T follicular helper cell (primary cell): ENCODE measurements at places on chromosomes 2 and 18.

- DNase-seq: peak; percentile 28
Observed at GRCh38 chr2:157777427-157777826, 98.7 kb downstream of the ACVR1 start.

DNA sequence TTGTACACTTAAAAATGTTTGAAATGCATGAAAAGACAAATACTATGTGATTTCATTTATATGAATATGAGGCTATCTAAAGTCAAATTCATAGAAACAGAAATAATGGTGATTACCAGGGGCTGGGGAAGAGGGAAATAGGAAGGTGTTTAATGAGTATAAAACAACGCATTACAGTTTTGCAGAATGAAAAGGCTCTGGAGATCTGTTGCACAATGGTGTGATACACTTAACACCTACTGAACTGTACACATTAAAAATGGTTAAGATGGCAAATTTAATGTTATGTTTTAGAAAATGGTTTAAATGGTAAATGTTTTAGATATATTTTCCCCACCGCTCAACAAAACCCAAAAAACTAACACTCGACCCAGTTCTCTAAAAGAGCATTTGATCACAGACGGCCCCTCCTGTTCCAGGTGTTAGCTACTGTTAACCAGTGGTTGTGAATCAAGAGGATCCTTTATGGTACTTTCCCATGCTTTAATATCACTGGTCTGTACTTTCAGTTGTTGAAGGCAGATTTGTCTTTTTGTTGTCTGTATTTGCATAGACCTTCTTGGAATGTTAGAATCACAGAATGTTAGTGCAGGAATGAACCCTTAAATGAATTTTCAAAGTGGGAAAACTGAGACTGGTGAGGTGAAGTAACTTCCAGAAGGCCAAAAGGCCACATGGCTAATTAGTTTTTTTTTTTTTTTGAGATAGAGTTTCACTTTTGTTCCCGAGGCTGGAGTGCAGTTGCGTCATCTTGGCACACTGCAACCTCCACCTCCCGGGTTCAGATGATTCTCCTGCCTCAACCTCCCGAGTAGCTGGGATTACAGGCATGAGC, 10.2 kb downstream of the RAB10 start:
- no peak for DNase-seq

- no peak for DNase-seq
Observed at GRCh38 chr2:24182507-24182906, 7.7 kb downstream of the FAM228A start.

DNA sequence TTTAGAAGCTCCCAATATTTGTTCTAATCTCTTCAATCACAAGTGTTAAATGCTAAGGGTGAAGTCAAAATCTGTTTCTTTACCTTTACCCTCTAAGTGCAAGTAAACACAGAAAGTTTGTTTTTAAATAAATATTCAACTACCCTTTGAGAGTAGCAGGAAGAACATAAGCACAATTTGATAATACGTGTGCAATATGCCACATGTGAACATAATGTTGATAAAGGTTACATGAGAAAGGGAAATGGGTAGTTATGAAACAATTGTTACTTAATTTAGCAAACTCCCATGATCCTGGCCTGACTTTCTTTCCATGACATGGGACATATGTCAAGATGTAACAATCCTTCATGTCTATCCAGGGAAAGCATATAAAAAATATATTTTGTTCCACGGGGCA, 7.1 kb downstream of the SPRED2 start:
- DNase-seq: no peak

- DNase-seq: no peak
Observed at GRCh38 chr18:65422544-65423136, 328.2 kb upstream of the CDH7 start.

- DNase-seq: no peak
Observed at GRCh38 chr2:235082578-235083338, 130.9 kb downstream of the SH3BP4 start.

GRCh38 chr2:134461511-134461910, 207.6 kb downstream of the MGAT5 start:
- DNase-seq: no peak

- DNase-seq: no peak
Observed at GRCh38 chr18:12776821-12777471, 74.1 kb downstream of the PSMG2 start.

- no peak for DNase-seq
Observed at GRCh38 chr2:30649278-30649677, 158.0 kb downstream of the CAPN13 start.

DNA sequence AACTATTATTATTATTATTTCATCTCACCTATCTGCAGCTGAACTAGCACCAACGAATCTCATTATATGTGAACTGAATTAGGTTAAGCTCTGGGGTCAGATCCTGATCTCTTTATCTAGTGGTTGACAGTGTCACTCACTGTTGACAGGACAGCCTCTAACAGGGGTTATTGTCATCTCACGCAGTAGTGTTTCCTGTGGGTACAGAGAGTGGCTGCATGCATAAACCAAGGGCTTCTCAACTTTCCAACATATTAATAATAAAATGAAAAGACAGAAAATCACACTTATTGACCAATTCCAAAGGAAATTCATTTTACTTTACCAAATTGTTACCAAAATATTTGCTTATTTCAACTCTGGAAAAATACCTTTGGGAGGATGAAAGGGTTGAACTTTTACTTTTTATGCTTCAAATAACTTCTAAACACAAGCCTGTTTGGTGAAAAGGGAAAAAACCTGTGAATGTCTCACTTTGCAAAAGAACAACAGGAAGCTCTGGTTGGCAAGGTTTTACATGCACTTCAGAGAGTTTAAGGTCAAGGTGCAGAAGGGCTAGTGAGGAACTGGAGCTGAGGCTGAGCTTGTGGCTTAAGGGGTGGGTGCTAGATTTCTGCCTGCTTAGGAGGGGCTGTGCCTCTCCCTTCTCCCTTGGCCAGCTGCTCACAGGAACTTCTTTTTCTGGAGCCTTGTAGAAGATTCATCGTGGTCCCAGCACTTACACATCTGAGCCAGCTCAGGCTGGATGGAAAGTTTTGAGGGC, 72.6 kb downstream of the CTAGE1 start:
- DNase-seq: no peak

- DNase-seq: no peak
Observed at GRCh38 chr2:120225549-120226065, 2.4 kb upstream of the TMEM185B start.

DNA sequence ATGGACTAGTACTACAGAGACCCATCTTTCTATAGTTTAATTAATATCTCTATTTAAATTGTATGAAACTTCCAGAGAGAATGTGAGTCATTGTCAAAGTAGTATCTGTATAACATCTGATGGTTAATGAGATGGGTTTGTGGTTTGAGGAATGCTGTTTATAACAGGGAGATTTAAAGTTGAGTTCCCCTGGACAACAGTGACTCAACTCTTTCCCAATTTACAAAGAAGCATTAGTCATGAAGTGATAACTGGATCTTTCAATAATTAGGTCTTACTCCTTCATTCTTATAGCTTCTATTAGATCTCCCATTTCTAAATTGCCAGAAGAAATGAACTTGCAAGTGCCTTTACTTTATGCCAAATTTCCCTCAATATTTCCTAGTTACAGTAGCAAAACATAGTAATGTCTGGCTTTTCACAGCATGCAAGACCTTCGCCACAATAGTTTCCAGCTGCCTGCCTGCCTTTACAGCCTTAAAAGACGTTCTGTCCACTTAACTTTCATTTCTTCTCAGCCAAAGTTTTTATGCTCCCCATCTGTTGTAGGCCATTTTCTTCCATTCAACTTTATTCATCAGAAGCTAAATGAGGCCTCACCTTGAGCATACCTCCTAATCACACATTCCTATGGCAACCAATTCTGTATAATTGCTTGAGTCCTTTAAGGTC, 47.7 kb upstream of the WDR75 start:
- no peak for DNase-seq

DNA sequence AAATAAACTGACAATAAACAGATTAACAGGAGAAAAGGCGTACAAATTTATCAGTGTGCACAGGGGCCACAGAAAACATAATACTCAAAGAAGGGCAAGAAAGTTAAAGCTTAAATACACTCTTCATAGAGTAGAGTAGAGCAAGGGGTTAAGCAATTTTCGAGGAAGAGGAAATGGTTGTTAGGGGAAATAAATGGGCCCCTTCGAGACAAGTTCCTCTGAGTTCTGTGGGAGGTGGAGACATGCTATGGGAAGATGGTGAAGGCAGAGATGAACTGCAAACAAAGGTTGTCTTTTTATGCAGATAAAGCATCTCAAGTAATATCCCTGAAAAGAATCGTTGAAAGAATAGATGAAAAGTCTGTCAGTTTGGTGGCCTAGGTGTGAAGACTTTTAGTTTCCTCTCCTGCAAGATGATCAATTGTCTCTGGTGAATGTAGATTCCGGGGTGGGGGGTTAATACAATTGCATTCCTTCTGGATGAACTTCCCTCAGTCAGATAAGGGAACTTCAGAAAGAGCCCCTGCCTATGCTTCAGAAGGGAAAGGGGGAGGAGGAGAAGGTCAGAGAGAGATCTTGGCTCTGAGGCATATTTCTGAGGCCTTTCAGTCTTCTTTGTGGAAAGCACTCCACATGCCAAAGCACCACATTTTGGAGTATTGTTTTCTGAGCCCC, 127.0 kb downstream of the METTL4 start:
- no peak for DNase-seq

GRCh38 chr2:241570961-241571581, 12.5 kb downstream of the BOK start:
- no peak for DNase-seq

DNA sequence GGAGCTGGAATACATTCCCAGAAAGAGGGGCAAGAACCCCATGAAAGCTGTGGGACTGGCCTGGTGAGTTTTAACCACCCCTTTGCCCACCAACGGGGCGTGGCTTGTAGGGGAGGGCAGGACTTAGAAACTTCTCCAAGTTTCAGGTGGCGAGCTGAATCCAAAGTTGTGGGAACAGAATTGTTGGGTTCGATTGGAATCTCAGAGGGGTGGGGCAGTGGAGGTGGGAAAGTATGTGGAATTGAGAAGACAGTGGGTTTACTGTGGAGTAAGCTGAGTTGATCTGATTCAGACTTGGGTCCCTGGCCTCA, 1.1 kb downstream of the PNKD start:
- no peak for DNase-seq

DNA sequence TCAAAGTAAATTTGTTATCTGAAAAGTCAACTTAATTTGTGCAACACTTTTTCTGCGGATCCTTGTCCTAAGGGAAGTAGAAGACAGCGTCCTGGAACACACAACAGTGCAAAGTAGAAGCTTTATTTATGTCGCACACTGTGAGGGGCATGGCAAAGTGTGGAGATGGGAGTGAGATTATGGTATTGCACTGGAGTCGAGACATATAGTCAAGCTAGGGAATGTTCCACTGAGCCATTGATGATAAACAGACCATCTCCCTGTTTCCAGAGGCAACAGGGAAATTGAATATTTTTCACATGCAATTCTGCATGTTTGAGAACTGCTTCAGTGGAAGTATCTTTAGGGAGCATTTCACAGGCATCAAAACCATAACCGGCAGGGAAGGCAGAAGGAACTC, 46.2 kb downstream of the LRRTM1 start:
- no peak for DNase-seq

DNA sequence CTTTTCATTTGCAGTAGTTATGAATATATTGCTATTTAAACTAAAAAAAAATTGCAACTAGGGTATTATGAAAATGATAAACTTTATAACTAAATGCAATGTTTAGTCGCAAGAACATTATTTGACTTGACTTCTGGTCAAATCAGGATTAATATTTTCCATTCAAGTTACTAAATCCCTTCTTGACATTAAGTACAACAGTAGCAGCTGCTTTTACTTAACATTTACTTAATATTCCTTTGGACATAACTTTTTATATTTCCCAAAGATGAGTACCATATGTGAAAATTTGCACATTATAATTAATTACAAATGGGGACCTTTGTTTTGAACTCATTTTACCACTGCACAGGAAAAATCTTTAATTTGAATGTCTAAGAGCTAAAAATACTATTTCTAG, 74.0 kb downstream of the PMS1 start:
- no peak for DNase-seq

GRCh38 chr2:107529146-107529545, 297.5 kb upstream of the RGPD4 start:
- DNase-seq: no peak

- DNase-seq: peak; percentile 18
Observed at GRCh38 chr2:148813603-148814065, 61.4 kb upstream of the KIF5C start.
